ENCODE measurements at places on chromosomes 12 and 14.
A peak's percentile ranks its signal among the peaks of the same experiment; 100 is the strongest.

GRCh38 chr12:104888892-104889291, 69.2 kb downstream of the SLC41A2 start:
- no peak for DNase-seq

- DNase-seq = no peak
Measured at GRCh38 chr12:69007855-69008351, 74.9 kb upstream of the CPM start.

DNA sequence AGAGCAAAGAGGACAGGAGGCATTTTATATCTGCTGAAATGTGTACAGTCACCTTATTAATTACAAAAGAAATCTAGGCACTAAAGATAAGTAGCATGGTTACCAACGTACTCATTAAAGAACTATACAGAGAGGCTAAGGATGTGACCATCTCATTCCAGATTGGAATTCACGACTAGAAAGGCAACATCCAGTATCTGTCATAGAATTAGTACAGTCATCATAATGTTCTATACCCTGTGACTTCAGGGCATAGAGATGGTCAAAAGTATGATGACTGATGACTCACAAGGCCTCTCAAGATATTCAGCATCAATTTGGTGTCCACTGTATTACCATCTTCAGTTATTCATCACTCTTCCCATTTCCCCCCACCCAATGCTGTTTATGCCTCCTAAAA, 144.0 kb upstream of the PLEKHG7 start:
- peak; percentile 67 for DNase-seq

GRCh38 chr14:54322701-54323337, 74.0 kb upstream of the CDKN3 start:
- no peak for DNase-seq

DNA sequence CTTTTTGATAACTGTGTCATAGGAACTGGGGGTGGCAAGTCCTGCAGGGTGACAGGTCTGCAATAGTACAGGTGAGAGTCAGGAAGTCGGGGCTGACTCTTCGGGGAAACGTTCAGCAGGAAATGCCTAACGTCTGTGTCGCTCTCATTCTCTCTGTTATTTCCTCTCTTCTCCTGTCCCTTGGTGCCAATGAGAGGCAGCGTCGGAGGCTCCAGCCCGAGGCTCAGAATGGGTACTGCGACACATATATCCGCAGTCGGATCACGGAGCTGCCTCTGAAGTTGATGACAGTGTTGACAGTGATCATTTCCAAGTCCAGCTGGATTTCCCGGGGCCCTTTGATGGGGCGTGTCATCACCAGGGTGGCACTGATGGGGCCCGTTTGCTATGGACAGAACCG, 2.7 kb upstream of the TC2N start:
- DNase-seq = no peak

GRCh38 chr14:74579447-74580274, 32.4 kb downstream of the LTBP2 start:
- no peak for DNase-seq
